Kidney glomerular epithelial cell (primary cell): ENCODE measurements at places on chromosomes 3 and 15.

- no peak for DNase-seq
Measured at GRCh38 chr3:135991621-135992020, 26.1 kb downstream of the PPP2R3A start.

DNA sequence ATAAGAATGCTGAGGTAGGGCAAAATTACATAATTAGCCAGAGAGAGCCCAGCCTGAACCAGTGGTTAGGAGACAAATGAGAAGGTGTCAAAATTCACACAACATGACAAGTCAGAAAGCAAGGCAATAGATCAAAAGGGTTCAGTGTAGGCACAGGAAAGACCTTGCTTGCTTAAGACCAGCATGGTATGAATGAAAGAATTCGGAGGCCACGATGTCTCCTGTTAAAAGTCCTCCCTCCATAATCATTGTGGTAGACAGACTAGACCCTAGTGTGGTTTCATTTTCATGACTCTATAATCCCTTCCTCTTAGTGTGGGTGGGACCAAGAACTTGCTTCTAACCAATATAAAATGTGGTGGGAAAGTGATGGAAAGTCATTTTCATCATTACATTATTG is 98.7 kb upstream of the ANKRD28 start:
- no peak for DNase-seq

- no peak for DNase-seq
Measured at GRCh38 chr3:119585856-119586570, 6.7 kb downstream of the ADPRH start.

GRCh38 chr15:59611276-59612260 is at the start of gene GCNT3:
Gene GCNT3 (plus strand): TSS chr15:59611783. CDS start chr15:59618239, 6,456 bp downstream.
- peak; percentile 98 for DNase-seq

DNA sequence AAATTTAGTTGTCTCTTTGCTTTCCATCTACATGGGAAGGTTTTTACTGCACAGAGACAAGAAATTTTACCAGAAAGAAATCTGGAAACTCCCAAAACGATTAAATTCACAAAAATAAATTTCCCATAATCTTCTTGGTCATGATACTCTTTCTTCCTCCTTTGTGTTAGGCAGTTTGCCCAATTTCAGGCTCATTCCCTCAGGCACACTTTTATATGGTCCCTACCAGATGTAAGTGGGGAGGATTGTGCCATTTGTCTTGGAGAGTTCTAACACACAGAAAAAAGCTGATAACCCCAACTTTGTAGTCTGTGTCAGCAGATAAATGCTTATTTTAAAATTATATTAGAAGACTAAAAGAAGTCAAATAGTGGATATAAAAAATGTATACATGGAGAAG is 49.1 kb upstream of the CCDC50 start:
- no peak for DNase-seq

- DNase-seq = no peak
Measured at GRCh38 chr3:74606996-74607395, 7.5 kb downstream of the CNTN3 start.

DNA sequence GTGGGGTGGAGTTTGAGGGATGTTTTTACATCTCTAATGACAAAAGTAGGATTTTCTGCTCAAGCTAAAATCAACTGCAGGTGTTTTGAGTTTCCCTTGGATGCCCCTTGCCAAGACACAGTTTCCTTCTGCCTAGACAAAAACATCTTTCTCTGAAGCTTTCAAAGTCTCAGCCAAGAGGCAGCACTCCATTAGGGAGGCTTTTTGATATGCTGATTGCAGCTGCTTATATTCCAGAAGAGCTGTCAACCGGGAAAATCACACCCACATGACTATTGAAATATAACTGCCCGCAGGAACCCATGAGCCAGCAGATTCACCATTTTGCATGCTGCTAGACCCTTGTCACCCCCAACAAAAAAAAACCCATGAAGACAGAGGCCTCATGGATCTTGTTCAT is 27.5 kb upstream of the ZNF148 start:
- no peak for DNase-seq

GRCh38 chr15:64993290-64993689 is 3.6 kb upstream of the SPG21 start:
- no peak for DNase-seq

DNA sequence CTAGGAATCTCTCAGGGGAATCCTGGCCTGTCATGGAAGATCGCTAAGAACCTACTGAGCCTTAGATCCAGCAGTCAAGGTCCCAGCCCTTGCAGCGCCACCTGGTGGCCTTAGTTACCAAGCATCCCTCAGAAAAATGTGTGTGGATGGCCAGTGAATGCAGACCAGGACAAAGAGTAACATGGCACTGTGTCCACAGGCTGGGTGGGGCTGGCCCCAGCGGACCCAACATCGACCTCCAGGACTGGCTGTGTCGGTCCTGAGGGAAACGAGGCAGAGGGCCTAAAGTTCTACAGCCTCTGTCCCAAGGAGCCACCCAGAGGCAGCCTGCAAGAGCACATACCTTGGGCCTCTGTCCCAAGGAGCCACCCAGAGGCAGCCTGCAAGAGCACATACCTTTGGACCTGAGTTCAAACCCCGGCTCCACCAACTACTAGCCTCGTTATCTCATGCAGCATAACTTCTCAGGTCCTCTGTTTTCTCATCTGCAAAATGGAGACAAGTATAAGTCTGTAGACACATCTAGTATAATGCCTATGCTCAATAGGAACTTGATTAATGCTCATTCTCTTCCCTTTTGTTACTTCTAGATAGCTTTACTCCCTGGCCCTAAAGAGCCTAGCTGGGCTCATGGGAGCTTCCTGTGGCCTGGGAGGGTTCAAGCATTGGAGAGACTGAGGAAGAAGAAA is 57.5 kb upstream of the HERC1 start:
- DNase-seq = peak; percentile 69

DNA sequence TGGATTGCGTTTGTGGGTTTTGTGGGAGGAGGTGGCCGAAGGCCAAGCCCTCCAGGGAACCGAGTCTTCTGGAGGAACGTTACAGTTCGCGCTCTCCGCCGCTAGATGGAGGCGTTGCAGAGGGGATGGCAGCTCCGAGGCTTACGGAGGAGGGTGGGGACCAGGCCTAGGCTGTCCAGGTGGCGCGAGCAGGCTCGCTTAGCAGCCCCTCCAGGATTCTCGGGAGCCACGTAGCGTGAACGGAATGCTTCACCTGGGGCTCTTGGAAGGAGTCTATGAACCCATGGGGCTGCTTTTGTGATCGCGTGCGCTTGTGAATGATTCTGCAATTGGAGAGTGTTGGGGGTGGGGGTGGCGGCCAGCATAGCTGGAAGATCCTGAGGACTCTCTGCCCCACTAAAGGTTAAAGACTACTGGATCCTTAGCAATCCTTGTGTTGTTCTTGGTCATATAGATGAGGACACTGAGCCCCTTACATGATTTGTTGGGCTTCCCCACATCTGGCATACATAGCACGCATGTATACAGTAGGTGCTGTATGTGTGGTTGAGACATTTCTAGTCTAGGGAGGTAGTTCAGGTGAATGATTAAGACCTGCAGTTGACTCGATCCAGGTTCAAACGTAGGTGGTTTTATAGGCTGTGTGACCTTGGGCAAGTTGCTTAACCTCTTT is 25.7 kb downstream of the FAM3D start:
- peak; percentile 71 for DNase-seq

GRCh38 chr3:127791221-127791913 is 30.9 kb downstream of the MGLL start:
- peak; percentile 25 for DNase-seq

DNA sequence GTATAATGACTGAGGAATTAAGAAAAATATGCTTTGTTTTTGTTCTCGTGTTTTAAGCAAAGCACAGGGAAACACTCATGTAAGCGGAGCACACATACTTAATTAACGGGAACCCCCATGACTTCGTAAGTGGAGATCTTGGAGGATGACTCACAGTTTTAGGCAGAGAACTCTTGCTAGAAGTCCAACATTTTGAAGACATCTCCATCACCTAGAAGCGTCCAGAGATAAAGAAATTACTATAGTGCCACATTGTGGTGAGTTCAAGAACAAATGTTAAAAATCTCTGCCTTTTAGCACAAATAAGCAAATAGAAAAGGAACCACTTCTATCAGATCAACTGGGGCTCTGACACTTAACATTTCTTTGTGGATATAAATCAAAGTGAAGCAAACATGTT is 194.1 kb upstream of the ARHGEF26 start:
- DNase-seq = peak; percentile 20

- no peak for DNase-seq
Measured at GRCh38 chr3:169100616-169101015, 562.9 kb downstream of the MECOM start.
